ENCODE measurements at places on chromosomes 2 and 18.

GRCh38 chr18:711310-711656, 1.1 kb downstream of the ENOSF1 start:
- no peak for DNase-seq

DNA sequence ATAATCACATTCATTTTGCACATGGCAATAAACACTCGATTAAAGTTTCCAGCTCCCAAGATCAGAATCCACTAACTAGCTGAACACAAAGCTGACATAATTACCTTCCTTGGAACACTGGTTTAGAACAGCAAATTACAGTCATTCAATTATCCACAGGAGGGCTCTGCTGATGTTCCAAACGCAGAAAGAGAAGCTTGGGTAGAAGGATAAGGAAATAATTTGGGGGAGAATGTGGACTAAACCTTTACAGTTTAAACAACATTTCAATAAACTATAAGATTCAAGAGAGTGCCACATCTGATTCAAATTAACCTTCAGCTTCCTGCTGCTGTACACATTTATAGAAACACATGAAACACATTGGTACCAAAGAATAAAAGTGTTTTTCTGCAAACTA, 67.8 kb upstream of the ARL4C start:
- DNase-seq, result no peak

GRCh38 chr2:51103205-51103604, 71.3 kb upstream of the NRXN1 start:
- DNase-seq, result no peak

GRCh38 chr2:10149635-10150034, 27.1 kb downstream of the RRM2 start:
- no peak for DNase-seq
